ENCODE measurements at places on chromosomes 3 and 15. TPM values are rescaled to one million over a fixed set of nuclear protein-coding genes. Genes with fewer than 3 reads are reported as not detected.

GASK1A gene
- polyA plus RNA-seq = 5.4 TPM

ISL2 gene
- not detected for polyA plus RNA-seq

GHSR gene
- not detected for polyA plus RNA-seq

PP2D1 gene
- polyA plus RNA-seq = not detected

CCDC66 gene
- polyA plus RNA-seq = 14.5 TPM

AMT gene
- 12.1 TPM for polyA plus RNA-seq

PDZRN3 gene
- polyA plus RNA-seq = 79.7 TPM

NPHP3 gene
- 25.8 TPM for polyA plus RNA-seq

MTMR10 gene
- polyA plus RNA-seq = 14.1 TPM

CEP19 gene
- polyA plus RNA-seq = 4.8 TPM

IL17RD gene
- polyA plus RNA-seq = 10.7 TPM

CD200 gene
- polyA plus RNA-seq = 25.3 TPM

TIGIT gene
- 0.07 TPM for polyA plus RNA-seq

SKIL gene
- 10.8 TPM for polyA plus RNA-seq

TMEM212 gene
- not detected for polyA plus RNA-seq

APOD gene
- polyA plus RNA-seq = 748 TPM

LARP6 gene
- 61.7 TPM for polyA plus RNA-seq

SSR3 gene
- polyA plus RNA-seq = 178 TPM

Data from ovary (tissue), 10 donors.